T-cell (primary cell): ENCODE measurements at places on chromosomes 1 and 21. TPM values are rescaled to one million over a fixed set of nuclear protein-coding genes. Genes with fewer than 3 reads are reported as not detected.

- DNase-seq = no peak
These were observed 10.2 kb downstream of the JAK1 start for GRCh38 chr1:64956010-64956640.

The MAP10 gene
- 1.4 TPM for total RNA-seq

DNA sequence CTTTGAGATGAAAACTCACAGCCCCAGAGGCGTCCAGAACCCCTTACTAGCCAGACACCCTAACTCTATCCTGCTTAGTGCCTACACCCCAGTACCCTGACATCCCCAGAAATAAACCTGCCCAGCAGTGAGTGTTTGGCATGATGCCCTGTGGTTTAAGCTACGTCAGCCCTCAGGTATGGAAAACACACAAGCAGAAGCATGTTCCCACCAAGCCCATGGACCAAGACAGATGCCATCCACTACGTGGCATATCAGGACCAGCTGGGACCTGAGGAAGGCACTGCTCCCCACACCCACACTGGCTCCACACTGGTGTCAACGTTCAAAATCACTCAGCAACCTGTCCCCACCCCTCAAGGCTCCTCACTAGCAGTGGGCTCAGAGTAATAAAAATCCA lies 116.4 kb downstream of the SYT2 start:
- DNase-seq = no peak

GRCh38 chr1:206114692-206115640 lies 2.2 kb downstream of the AVPR1B start:
- DNase-seq = no peak

DNA sequence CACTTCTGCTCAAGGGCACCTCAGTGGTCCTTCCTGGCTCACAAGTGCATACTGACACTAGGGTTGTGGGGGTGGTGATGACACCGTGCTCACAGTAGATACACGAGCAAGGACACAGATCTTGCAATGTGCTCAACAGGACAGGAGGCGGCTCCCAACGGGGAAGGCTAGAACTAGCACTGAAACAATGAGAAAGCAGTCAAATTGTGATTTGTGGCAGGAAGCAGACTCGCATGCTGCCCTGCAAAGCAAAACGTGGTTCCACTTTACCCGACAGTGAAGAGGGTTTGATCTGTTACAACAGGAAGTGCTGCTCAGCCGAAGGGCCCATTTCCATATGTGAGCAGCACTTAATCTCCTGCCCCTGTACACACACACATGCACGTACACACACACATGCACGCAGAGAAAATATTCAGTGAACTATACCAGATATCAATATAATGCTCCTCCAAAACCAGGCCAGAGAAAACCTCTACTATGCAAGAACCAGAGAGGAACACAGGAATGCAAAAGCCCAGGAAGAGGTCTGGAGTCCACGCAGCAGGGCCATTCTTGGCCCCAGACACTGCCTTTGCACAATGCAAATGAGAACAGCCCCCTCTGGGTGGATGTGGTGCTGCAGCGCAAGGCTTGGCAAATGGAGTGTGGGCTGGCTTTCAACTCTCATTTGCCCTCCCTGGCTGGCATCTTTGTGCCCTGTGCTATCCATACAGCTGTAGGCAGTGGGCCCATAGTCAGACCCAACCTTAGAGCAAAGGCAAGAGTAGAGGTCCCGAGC lies 47.1 kb downstream of the KANK4 start:
- DNase-seq = peak; percentile 62

- DNase-seq = no peak
These were observed 3.4 kb upstream of the NVL start for GRCh38 chr1:224333309-224333926.

DNA sequence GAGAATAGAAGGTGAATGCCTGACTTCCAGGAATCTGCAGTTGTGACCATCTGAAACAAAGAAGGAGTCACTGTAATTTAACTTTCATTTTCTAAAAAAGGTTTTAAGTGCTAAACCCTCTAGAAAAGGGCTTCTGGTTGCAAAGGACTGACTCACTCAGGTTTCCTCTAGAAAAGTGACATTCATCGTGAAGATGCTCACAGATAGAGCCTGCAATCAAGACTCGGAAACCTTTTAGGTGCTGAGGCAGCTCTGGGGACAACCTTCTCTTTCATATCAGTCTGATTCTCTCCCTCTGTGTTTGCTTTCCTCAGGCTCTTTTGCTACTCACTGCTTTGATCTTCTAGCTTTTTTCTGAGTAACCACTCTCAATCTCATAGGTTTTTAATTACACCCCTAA lies 8.2 kb downstream of the BCL9 start:
- DNase-seq = no peak

GRCh38 chr1:202807926-202808757 lies at the start of gene KDM5B:
KDM5B (minus strand) TSS chr1:202808421; CDS start chr1:202808305, 116 bp downstream.
- DNase-seq = peak; percentile 51

DNA sequence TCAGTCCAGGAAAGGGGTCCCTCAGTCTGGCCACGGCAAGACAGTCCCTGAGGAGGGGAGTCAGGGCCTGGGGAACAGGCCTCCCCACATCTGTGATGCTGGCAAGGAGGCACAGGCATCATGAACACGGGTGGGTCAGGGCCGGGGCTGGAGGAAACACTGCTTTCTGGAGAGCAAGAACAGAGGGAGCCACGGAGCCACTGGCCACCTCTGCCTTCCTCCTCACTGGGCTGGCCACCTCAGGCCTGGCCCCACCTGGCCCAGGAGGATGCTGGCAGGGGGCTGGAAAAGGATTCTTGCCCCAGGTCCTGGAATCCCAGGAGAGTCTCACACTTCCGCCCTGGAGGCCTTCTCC lies 15.7 kb downstream of the BLACAT1 start:
- no peak for DNase-seq
